CD8-positive, alpha-beta memory T cell (primary cell): ENCODE measurements at places on chromosomes 12 and 14. TPM values are rescaled to one million over a fixed set of nuclear protein-coding genes. Genes with fewer than 3 reads are reported as not detected.
A peak's percentile ranks its signal among the peaks of the same experiment; 100 is the strongest.

The TUBA1C gene
- total RNA-seq, result 356 TPM

The DGLUCY gene
- total RNA-seq, result 45.3 TPM

The ZCCHC8 gene
- 33.7 TPM for total RNA-seq

The ZNF891 gene
- 2.1 TPM for total RNA-seq

The PRKD1 gene
- total RNA-seq, result not detected

The FGF23 gene
- total RNA-seq, result not detected

The FAM181A gene
- not detected for total RNA-seq

The SERPINA9 gene
- not detected for total RNA-seq

The CIROP gene
- not detected for total RNA-seq

- no peak overlapping the region for H3K27ac ChIP-seq
- H3K36me3 ChIP-seq, result no peaks in the 10 kb centered on the region
- H3K27me3 ChIP-seq, result no peaks in the 10 kb centered on the region
- no peaks in the 10 kb centered on the region for H3K4me1 ChIP-seq
These were observed 31.5 kb upstream of the GTF2A1 start for GRCh38 chr14:81252278-81252677.

GRCh38 chr12:28172434-28173030 is 17.7 kb upstream of the CCDC91 start:
- no peaks in the 10 kb centered on the region for H3K4me1 ChIP-seq
- no peak for DNase-seq
- no peak overlapping the region for H3K4me3 ChIP-seq

DNA sequence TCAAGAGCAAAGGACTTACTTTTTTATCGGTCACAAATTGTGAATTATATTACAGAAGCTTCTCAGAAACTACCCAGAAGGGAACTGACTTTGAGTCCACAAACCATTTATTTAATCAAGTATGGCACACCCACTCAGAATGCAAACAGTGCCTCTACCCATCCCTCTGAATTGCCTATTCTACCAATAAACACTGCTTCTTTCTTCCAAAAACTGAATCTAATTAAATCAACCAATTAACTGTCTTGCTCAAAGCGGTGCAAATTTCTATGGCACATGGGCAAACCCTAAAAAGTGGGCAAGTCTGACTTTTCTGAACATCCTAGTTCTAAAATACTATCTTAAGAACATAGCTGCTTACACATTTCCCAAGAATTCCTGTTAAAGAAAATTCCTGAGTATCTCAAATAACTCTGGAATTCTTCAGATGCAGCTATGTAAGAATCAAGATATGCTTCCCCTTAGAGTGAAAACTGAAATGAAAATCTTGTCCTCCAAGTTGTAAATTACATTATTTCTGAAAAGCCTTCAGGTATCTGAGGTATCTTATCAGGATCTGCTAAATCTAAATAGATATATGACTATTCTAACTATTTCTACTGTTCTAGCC is 4.3 kb downstream of the SPTLC2 start:
- peaks cover 48% of the 10 kb centered on the region for H3K4me1 ChIP-seq
- DNase-seq, result no peak
- no peaks in the 10 kb centered on the region for H3K36me3 ChIP-seq
- no peak overlapping the region for H3K27ac ChIP-seq
- H3K4me3 ChIP-seq, result no peak overlapping the region

DNA sequence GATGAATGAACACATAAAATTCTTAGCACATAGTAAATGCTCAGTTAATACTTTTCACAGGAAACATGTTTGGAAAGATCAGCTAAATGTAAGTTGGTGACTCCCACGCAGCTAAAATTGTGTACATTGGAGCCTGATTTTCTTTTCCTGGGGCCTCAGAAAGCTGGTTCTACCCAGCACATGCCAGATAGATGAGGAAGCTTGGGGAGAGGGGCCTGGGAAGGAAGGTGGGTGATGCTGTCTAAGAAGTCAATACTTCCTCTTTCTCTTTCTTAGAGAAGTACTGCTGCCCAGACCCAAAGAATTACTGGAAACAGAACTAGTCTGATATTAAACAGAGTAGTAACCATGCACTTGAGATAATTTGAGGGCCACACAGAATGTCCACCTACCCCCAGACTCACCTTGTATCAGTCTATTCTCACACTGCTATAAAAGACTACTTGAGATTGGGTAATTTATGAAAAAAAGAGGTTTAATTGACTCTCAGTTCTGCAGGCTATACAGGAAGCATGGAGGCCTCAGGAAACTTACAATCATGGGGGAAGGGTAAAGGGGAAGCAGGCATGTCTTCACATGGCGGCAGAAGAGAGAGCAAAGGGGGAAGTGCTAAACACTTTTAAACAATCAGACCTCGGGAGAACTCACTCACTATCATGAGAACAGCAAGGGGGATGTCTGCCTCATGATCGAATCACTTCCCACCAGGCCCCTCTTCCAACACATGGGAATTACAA is 123.3 kb upstream of the MED13L start:
- H3K27ac ChIP-seq, result no peak overlapping the region
- H3K27me3 ChIP-seq, result no peaks in the 10 kb centered on the region
- H3K4me1 ChIP-seq, result no peaks in the 10 kb centered on the region
- H3K36me3 ChIP-seq, result no peaks in the 10 kb centered on the region
- H3K4me3 ChIP-seq, result no peak overlapping the region

DNA sequence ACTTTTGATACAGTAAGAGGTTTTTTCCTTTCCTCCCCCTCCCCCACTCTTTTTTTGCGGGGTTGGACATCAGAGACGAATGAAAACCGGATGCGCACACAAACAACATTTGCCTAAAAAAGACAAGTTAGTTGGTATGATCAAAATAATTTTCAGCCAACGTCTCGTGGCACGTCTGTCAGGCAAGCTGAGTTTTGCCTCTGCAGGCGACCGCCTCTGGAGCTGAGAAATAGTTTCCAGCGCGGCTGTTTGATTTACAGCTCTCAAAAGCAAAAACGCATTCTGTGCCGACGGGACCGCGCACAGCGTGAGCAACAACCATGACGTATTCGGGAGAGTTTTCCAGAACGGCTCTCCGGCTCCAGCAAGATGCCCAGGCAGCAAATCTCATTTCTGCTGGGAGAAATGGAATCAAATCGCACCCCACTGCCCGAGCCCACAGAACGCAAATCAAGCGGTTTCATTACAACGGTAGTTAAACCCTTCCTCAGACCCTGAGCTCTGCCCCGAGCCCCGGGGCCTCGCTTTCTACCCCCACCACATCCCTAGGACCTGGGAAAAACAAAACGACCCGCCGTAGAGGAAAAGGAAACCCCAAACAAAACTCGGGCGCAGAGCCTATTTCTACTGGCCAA is 14.2 kb upstream of the CALM1 start:
- no peaks in the 10 kb centered on the region for H3K36me3 ChIP-seq
- H3K27me3 ChIP-seq, result no peaks in the 10 kb centered on the region
- H3K27ac ChIP-seq, result peak overlapping the region; percentile 99
- DNase-seq, result peak; percentile 46
- H3K4me1 ChIP-seq, result peaks cover 37% of the 10 kb centered on the region
- peak overlapping the region; percentile 88 for H3K4me3 ChIP-seq

DNA sequence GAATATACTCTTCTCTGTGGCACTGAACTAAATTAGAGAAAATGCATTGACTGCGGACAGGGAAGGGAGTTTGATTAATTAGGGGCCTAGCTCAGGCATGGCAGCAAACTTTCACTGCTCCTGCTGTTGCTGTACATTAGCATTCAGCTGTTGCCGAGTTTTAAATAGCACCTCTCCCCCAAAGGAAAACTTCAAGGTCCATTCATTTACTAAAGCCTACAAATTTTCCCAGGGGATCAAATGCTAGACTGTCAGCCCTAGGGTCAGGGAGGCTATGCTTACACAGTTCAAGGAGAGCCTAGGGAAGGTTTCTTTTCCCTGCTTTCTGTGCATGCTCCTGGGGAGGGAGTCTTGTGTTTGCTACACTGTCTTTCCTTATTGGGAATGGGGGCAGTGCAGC is 60.0 kb upstream of the GZMB start:
- H3K36me3 ChIP-seq, result no peaks in the 10 kb centered on the region
- H3K27ac ChIP-seq, result no peak overlapping the region
- peak overlapping the region; percentile 12 for H3K4me3 ChIP-seq
- DNase-seq, result no peak

GRCh38 chr14:93720981-93721483 is 67.3 kb downstream of the PRIMA1 start:
- H3K4me1 ChIP-seq, result no peaks in the 10 kb centered on the region
- no peaks in the 10 kb centered on the region for H3K27me3 ChIP-seq
- no peak overlapping the region for H3K4me3 ChIP-seq

GRCh38 chr12:102776041-102776440 is 141.0 kb downstream of the PAH start:
- no peak overlapping the region for H3K4me3 ChIP-seq
- no peak overlapping the region for H3K27ac ChIP-seq
- no peaks in the 10 kb centered on the region for H3K4me1 ChIP-seq

DNA sequence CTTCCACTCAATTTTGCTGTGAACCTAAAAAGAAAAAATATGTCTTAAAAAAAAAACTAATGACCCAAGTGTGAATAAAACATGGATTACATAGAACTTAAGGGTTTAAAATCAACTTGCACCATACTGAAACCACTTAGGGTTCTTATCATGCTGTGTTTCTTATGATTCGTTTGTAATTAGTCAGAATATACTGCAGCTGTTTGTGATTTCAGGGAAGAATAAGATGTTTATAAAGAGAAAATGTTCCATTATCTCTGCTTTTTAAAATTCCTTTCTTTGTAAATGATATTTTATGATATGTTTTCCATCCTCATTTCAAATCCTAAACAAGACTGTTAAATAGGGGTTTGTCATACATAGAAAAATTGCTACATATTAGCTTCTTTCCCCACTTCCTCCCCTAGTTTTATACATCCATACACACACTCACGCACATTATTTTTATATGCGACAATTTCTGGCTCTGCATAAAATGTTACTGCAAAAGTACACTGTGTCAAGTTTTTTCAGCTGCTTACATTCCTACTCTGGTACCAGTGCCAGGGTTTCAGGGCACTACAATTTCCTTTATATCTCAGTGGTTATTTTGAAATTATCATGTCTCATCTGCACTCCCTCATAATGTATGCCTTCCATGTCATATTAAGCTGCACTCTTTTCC is 275.2 kb upstream of the GARIN6 start:
- no peaks in the 10 kb centered on the region for H3K36me3 ChIP-seq
- no peak overlapping the region for H3K27ac ChIP-seq
- no peak for DNase-seq
- H3K4me1 ChIP-seq, result no peaks in the 10 kb centered on the region
- H3K4me3 ChIP-seq, result no peak overlapping the region

- H3K36me3 ChIP-seq, result no peaks in the 10 kb centered on the region
- H3K27me3 ChIP-seq, result no peaks in the 10 kb centered on the region
- DNase-seq, result no peak
- no peaks in the 10 kb centered on the region for H3K4me1 ChIP-seq
- no peak overlapping the region for H3K27ac ChIP-seq
These were observed 6.7 kb downstream of the SERPINA9 start for GRCh38 chr14:94469261-94469660.

- DNase-seq, result no peak
- no peaks in the 10 kb centered on the region for H3K36me3 ChIP-seq
- H3K4me1 ChIP-seq, result no peaks in the 10 kb centered on the region
- H3K27me3 ChIP-seq, result no peaks in the 10 kb centered on the region
- H3K4me3 ChIP-seq, result no peak overlapping the region
These were observed 57.4 kb downstream of the FSCB start for GRCh38 chr14:44449680-44450079.

DNA sequence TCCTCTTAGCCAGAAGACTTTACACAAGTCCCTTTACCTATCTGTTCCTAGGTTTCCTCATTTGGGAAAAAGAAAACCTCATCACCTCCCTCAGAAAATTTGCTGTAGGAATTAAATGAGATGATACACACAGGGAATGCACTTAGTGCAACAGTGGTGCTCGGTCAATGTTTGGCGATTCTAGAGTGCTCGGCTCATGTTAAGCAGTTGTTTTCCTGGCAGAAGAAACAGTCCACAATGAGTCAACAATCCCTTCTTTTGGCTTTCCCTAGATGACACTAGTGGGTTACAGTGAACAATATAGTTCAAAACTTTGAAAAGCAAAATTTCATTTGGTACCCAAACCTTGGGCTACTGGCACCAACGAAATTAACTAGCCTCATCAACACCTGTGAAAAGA is 3.9 kb upstream of the TMEM233 start:
- H3K27me3 ChIP-seq, result peaks cover 4% of the 10 kb centered on the region
- H3K4me3 ChIP-seq, result no peak overlapping the region
- no peaks in the 10 kb centered on the region for H3K4me1 ChIP-seq

GRCh38 chr12:119679490-119679889 is 11.6 kb downstream of the PRKAB1 start:
- peaks cover 50% of the 10 kb centered on the region for H3K36me3 ChIP-seq
- H3K4me3 ChIP-seq, result no peak overlapping the region
- no peaks in the 10 kb centered on the region for H3K4me1 ChIP-seq
- H3K27ac ChIP-seq, result no peak overlapping the region
